ENCODE measurements at places on chromosomes 3 and 15.

DNA sequence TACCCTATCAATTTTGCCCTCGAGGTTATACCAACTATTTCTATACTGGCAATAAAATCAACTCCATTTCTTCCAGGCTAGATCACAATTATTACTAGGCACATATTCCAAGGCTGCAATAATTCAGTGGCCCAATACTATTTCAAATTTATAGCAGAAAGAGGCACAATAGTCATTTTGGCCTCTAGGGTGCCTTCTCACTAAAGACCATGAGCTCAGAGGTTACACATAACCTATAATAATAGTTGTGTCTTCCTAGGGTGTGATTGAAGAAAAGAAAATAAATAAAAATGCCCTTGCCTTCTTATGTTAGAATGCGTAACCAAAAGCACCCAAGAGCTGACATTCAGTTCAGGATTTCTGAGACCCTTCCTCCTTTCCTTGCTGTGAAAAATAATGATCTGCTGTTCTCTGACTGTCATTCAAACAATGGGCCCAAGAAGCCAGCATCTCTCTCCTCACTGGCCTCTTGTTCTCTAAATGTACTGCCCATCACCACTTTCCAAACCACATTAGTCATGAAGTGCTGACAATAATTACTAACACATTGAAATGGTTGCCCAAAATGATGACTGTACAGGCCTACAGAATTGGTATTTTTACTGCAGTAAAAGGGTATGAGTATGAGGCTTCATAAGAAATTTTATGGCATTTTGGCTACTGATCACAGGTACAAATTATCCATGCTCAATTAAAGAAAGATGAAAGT is 244.8 kb downstream of the LRRN1 start:
- DNase-seq: peak; percentile 7

DNA sequence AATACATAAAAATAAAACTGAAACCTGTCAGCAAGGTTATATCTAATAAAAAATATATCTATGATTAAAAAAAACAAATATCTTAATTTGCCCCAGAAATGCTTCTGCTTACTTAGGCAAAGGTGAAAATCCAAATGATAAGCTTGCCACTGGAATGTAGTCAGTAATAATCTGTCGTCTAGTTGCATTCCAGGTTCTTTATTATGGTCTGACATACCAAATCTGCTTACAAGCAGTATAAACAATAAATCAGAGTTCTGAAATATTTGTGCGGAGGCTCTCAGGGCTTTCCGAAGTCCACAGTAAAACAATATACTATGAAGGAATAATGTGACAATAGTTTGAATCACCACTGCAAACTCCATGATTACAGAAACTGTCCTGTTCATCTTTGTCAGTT is 1133.5 kb downstream of the ROBO1 start:
- DNase-seq: no peak

DNA sequence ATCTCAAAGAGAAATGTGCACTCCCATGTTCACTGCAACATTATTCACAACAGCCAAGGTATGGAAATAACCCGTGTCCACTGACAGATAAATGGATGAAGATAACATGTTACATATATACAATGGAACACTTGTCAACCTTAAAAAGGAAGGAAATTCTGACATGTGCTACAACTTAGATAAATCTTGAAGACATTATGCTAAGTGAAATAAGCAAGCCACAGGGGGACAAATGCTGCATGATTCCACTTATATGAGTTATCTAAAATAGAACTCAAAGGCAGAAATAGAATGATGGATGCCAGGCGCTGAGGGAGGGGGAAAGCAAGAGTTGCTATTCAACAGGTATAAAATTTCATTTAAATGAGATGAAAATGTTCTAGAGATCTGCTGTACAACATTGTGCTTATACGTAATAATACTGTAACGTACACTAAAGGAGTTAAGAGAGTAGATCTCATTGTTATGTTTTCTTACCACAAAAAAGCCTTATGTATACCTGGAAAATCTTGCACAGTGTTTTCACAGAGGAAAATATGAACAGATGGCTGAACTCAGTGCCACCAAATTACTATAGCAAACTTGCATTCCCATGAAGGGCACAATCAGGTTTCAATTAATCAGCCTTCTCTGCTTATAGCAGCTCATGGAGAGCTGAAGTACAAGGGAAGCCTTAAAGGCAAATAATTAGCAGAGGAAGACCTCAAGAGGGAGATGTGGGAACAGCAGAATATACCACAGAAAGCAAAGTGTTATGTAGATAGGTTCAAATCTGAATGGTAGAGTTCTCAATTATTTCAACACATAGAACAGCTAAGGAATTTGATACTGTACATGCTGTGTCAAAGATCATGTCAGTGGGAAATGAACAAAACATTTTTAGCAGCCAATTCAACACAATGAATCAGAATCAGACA is 8.1 kb upstream of the VPS39 start:
- no peak for DNase-seq

- no peak for DNase-seq
Measured at GRCh38 chr3:56484122-56484521, 15.9 kb upstream of the ERC2 start.

DNA sequence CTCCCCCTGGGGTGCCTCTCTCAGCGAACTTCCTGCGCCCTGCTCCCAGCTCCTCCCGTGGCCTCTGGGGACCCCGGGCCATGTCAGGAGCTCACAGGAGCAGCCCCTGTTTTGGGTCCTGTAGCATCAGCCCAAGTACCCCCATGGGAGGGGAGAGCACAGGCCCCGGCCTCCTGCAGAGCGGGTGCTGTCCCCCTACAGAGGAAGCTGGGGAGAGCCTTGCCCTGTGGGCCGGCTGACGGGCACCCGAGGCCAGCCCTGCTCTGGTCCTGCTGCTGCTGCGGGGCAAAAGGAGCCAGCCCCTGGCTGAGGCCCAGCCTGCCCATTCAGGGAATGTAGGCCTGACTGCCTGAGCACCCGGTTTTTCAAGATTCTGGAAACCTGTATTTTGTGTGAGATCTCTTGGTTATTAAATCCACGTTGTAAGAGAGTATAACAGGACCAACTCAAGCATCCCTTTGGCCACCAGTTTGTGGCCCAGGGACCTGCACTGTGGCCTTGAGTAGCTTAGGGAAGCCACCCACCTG is 12.4 kb downstream of the PLXNA1 start:
- DNase-seq: no peak

DNA sequence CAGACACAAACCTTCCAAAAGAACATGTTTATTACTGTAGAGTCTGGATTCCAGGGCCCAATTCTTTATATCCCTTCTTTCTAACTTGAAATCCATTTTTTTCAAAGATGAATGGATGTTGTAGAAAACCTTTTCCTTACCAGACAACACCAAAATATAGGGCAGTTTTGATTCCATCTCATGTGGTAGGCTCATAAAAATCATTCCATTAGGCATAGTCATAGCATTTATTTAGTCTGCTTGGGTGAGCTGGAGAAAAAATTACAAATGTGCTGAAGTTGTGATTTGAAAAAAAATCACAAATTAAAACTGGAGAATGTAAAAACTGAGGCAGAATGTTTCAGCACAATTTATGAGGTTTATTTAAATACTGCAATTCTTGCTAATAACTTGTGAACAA is 199.3 kb upstream of the TBC1D5 start:
- no peak for DNase-seq

GRCh38 chr3:115226844-115227445 is 79.9 kb upstream of the ZBTB20 start:
- DNase-seq: peak; percentile 16

GRCh38 chr15:66566963-66567531 is 1.2 kb upstream of the LCTL start:
- peak; percentile 84 for DNase-seq

- DNase-seq: no peak
Measured at GRCh38 chr3:183275418-183275817, 22.4 kb downstream of the B3GNT5 start.

GRCh38 chr3:53750253-53751210 is 95.7 kb downstream of the CHDH start:
- no peak for DNase-seq

DNA sequence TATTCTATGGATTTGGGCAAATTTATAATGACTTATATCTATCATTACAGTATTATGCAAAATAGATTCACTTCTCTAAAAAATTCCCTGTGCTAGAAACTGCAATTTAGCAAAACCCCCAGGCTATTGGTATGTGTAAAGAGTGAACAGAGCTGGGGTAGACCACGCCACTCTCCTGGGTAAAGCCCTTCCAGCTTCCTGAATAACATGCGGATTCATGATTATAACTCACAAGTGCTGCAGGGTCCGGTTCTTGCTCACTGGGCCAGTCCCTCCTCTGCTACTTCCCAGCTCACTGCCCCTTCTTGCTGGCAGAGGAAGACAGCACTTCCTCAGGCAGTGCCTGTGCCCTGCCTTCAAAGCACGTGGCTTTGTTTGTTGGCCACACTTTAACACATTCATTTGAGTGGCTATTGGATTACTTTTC is 4.1 kb downstream of the CD80 start:
- DNase-seq: no peak

GRCh38 chr3:78994174-78995027 is 773.4 kb downstream of the ROBO1 start:
- no peak for DNase-seq

DNA sequence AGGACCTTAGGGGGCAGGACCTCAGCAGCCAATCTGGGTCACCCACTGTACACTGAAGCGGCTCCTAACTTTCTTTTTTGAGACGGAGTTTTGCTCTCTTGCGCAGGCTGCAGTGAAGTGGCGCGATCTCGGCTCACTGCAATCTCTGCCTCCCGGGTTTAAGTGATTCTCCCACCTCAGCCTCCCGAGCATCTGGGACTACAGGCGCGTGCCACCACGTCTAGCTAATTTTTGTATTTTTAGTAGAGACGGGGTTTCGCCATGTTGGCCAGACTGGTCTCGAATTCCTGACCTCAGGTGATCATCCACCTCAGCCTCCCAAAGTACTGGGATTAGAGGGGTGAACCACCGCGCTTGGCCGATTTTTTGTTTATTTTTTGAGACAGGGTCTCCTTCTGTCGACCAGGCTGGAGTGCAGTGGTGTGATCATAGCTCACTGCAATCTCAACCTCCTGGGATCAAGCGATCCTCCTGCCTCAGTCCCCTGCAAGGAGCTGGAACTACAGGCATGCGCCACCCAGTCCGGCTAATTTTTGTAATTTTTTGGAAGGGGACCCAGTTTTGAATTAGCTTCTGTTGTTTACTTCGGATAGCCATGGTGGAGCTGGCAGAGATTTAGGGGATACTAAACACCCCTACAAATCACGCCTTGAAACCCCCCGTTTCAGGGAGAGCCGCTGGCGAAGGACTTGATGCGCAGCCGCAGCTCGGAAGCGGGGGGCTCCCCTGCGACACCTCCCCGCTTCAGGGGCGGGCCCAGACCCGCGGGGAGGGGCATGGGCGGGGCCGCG is 1.5 kb upstream of the CLK3 start:
- no peak for DNase-seq

- peak; percentile 35 for DNase-seq
Measured at GRCh38 chr3:15610082-15610759, 8.7 kb downstream of the BTD start.

- DNase-seq: no peak
Measured at GRCh38 chr3:134255404-134255803, 4.7 kb upstream of the RYK start.

DNA sequence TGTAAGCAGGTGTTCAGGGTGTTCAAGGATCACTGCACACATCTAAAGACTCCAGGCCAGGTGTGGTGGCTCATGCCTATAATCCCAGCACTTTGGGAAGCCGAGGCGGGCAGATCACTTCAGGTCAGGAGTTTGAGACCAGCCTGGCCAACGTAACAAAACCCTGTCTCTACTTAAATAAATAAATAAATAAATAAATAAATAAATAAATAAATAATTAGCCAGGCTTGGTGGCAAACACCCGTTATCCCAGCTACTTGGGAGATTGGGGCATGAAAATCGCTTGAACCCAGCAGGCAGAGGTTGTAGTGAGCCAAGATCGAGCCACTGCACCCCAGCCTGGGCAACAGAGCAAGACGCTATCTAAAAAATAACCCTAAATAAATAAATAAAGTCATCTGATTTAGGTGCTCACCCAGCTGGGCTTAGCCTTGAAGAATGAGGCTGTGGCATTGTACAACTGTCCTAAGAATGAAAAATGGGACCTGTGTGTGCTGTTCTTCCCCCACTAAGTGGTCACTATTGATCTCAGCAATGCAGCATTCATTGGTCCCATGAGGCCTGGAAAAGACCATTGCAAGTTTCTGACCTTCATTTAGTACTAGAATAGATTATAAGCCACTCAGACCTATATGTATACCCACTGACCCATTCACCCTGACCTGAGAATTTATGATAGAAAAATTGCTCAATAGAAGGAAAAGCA is 82.8 kb upstream of the ABHD17C start:
- DNase-seq: no peak

DNA sequence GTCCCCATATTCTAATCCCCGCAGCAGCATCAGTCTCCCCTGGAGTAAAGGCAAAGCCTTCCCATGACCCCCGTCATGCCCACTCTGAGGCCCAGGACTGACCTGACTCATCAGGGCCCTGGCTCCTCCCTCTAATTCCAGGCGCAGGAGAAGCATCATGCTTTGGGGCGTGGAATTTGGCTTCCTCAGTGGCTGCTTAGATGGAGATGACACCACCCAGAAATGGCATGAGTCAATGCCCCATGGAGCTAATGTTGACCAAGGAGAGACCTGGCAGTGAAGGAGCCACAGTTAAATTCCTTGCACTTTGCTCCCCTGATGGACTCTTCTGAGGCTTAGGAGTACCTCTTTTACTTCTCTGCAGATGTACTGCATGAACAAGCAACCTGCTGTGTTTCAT is 204.2 kb upstream of the PROK2 start:
- peak; percentile 85 for DNase-seq

GRCh38 chr3:54714035-54714434 is 213.8 kb downstream of the LRTM1 start:
- DNase-seq: no peak

- peak; percentile 87 for DNase-seq
Measured at GRCh38 chr3:49906073-49906743, 2.5 kb upstream of the MST1R start.

GRCh38 chr15:70017801-70018200 is 79.9 kb downstream of the TLE3 start:
- no peak for DNase-seq

- DNase-seq: peak; percentile 44
Measured at GRCh38 chr3:4474683-4475490, 7.8 kb upstream of the SUMF1 start.

GRCh38 chr15:50881121-50882048 is 27.1 kb upstream of the AP4E1 start:
- DNase-seq: no peak

DNA sequence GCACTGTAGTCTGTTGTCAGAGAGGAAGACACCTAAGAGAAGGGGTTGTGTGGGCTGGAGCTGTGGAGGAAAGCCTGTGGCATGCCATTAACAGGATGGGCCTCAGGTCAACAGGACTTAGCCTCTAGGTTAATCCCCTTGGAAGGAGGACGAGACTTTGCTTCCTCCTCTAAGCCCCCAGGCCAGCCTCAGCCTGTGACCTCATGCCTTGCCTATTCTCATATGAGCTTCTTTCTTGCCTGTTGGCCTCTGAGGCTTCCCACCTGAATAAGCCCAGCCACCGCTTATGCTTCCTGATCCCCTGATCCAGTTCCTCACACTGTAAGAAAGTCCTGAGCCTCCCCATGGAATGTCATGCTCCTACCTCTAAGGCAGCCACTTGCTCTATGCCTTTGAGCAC is 52.2 kb upstream of the TBC1D21 start:
- no peak for DNase-seq

All from AG20443 (cell line).